ENCODE measurements at places on chromosomes 2 and 18.

DNA sequence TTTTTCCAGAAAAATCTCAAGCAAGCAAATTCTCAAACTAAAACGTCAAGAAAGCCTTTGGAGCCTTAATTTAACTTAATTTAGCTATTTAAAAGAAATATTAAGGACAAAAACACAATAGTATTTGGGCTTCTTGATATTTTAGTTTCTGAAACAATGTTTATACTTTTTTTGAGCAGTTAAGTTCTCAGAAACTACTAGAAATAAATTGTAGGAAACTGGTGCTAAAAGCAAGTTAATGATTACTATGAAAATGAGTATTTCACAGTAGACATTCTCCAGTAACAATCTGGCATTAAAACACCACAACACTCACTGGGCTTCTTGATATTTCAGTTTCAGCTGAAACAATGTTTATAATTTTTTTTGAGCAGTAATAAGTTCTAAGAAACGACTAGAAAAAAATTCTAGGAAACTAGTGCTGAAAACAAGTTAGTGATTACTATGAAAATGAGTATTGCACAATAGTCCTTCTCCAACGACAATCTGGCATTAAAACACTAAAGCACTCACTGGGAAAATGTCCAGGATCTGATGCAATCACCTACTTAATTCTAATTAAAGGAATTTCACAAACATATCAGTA is 45.1 kb downstream of the TRAK2 start:
- DNase-seq = peak; percentile 81

DNA sequence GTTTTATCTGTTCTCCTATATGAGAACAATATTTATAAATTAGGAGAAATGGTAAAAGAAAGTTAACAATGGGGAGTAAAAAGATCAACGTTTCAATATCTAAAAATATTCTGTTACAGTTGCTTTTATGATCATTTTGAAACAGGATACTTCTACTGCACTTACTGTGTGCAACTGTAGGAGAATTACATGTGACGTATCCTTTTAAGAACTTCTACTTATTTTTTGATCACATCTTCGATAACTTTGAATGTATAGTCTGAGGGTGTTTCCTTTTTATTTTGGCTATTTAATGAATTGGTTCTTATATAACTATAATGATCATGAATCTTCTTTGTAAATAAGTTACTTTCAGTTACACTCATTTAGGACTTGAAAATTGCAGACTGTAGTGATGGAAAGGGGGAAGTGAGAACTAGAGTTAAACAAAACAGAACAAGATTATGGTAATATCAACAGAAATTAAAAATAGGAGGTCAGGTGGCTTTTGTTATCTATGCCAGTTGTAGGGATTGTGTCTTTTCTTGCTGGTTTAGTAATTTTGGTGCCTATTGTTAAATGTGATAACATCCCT is 109.9 kb downstream of the MSTN start:
- no peak for DNase-seq

GRCh38 chr18:63869374-63869773 is 18.1 kb upstream of the SERPINB2 start:
- no peak for DNase-seq

DNA sequence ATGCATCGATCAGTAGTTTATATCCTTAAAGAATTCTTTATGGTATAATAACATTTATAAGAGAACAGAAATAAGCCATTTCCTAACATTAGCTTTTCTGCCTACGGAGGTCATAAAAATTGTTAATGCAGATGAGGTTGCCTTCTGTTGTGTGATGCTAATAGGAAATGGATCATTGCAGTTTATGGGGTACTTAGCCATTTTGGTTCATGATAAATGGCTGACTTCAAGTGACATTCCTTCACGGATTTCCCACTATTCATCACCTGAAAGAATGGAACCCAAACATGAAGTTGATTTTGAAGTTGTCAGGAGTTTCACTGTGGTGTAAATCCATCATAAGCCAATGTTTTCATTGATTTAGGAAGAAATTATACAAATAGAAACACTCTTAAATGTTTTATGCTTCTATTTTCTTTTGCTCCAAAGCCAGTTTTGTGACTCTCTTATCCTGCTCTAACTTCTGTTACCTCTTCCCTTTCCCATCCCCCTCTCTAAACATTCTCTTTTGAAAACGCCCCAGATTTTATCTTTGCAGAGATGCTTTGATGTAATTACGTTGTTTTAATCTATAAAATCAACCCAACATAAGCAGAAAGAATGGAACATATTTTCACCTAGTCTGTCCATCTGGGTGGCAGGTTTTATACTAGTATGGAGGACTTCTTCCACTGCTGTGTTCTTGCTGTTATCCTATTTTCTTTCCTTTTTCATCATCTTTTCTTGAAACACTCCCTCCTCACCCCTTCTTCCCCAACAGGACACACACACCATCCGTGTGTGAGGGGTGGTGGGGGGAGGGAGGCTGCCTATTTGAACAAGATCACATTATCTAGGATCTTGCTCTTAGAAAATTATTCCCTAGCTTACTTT is 58.2 kb downstream of the GREB1L start:
- no peak for DNase-seq

Measured in hematopoietic multipotent progenitor cell treated with erythropoietin and hydrocortisone succinate and interleukin-3 and kit ligand, for 15 days (in vitro differentiated cells).